ENCODE measurements at places on chromosomes 5 and 9.

DNA sequence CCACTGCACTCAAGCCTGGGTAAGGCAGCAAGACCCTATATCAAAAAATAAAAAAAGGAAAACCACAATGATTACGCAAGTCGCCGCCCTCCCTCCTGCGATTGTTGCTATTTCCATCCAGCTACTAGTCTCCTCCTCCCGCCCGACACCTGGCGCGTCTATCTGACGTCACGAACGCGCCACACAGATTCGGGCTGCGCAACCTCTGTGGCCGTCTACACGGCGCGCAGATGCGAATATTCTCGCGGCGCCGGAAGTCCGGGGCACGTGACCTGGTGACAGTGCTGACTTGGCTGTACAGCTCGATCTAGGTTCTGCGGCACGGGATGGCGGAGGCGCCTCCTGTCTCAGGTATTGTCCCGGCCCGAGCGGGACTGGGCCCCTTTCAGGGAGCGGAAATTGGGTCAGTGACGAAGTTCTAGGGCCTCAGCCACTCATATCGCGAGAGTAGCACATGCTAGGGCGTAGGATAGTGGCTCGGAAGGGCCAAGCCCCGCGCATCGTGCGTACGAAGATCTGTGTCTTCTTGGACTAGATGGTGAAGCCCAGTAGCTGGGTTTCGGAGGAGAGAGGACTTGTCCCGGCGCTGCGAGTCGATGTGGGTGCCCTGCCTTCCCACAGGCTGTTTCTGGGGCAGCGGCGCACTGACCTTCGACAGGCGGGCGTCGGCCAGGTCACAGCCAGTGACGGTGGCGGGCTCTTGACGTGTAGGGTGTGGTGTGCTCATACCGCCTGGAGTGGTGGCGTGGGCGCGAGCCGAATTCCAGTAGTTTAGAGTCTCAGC lies at the start of gene NFX1:
Gene NFX1, plus strand, starts transcription at position 270 of the 784 bp plus-strand sequence. Its CDS starts 57 bp downstream, at position 327.
- peak; percentile 99 for DNase-seq

GRCh38 chr5:171975877-171976667 lies 30.4 kb downstream of the FBXW11 start:
- DNase-seq = no peak

- no peak for DNase-seq
Observed at GRCh38 chr5:144167998-144168397, 2.5 kb downstream of the YIPF5 start.

- DNase-seq = no peak
Observed at GRCh38 chr9:22158271-22158670, 149.2 kb upstream of the CDKN2B start.

DNA sequence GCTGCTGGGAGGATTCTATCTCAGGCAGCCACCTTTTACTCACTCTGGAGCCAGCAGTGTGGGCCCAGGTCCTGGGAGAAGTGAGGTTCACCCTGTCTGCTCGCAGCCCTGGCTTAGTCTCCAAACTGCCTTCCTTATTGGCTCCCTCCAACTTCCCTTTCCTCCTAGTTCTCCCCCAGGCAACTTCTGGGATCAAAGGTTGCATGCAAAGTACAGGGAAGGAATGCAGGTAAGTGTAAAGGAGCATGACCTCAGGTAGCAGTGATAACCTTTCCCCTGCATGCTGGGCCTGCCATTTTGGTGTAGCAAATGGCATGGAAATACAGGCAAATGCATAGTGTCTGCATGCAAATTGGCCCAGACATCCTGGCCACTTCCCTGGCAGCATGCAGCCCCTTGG lies 53.8 kb upstream of the ARAP3 start:
- DNase-seq = no peak

GRCh38 chr5:72505539-72506157 lies 1.6 kb downstream of the ZNF366 start:
- no peak for DNase-seq

DNA sequence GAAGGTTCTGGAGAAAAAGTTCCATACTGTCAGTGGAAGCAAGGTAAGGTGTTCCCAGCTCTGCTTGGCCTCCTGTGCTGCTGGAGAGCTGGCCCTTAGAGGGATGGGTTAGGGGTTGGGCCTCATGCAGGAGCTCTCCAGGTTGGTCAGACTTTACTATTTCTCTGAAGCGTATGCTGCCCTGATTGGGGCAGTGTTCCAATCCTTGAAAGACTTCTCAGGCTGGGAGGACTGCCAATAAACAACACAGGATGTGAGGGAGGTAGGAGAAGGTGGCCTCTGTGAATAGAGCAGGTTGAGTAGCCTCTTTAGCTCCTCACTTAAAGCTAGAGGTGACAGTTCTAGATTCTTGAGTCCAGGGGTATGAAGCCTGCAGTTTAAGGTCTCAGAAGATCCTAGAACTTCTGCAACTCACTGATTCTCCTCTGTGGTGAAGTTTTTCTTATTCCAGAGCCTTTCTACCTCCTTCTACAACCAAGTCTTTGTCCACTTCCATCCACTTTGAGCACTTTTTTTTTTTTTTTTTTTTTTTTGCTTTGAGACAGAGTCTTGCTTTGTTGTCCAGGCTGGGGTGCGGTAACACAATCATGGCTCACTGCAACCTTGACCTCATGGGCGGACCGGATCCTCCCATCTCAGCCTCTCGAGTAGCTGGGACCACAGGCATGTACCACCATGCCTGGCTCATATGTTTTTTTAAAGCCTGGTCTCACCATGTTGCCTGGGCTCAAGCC lies 3.0 kb downstream of the HNRNPAB start:
- DNase-seq = peak; percentile 60

DNA sequence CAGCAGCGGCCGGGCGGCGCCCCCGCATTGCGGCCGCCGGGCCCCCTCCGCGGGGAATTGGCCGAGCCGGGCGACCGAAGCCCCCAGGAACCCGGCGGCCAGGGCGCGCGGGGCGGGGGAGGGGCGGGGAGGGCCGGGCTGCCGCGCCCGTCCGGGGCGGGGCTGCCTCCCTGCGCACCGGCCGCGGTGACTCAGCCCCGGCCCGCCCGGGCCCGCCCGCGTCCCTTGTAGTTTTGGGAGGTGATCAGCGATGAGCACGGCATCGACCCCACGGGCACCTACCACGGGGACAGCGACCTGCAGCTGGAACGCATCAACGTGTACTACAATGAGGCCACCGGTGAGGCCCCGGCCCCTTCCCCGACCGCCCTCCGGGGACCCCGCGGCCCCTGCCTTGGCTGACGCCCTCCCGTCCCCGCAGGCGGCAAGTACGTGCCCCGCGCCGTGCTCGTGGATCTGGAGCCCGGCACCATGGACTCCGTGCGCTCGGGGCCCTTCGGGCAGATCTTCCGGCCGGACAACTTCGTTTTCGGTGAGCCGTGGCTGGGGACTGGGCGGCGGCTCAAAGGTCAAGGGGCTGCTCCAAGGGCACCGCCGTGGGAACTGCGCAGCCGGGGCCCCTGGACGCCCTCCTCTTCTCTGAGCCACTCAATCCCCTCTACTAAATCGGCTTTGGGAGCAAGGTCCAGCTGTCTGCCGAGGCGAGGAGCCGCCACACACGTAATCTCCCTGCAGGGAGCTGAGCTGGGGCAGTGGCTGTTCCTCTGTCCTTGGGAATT lies 592 bp downstream of the TUBB4B start:
- DNase-seq = peak; percentile 37

GRCh38 chr5:58066557-58066956 lies 393.3 kb downstream of the PLK2 start:
- no peak for DNase-seq

- DNase-seq = no peak
Observed at GRCh38 chr5:111398013-111398412, 114.3 kb downstream of the STARD4 start.

DNA sequence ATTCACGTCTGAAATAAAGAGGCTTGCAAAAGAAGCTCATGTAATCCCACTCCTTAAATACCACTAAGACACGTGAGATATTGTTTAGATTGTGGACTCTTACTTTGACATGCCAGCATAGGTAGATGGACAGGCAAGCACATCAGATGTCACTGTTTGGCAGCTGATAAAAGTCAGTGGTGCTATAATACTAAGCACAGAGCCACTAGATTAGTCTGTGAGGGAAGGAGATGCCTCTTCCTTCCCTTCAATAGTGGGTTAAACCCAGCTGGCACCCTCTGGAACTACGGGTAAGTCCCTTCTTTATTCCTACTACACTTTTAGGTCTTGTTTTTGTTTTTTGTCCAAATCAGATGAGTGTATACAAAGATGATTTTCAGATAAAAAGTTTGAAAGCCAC lies at the start of gene MYOT:
Gene MYOT, plus strand, starts transcription at position 197 of the 400 bp plus-strand sequence. CDS start 2,792 bp downstream, outside the sequence.
- DNase-seq = no peak

GRCh38 chr5:89147031-89147430 lies 264.0 kb upstream of the MEF2C start:
- DNase-seq = peak; percentile 20

DNA sequence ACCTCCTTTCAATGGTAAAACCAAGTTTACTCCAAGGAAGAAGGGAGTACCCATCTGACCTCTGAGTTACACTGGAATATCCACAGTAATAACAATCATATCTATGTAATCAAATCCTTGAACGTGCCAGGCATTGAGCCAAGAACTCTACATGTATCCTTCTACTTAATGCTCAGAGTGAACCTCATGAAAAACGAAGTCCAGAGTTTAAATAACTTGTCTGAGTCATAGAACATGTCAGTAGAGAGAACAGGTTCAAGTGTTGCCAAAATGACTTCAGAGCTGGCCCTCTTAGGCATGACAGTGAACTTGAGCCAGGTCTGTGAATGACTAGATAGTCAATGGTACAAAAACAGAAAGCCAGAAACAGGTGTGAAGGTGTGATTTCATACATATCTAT lies 164.1 kb upstream of the ZNF618 start:
- peak; percentile 77 for DNase-seq

DNA sequence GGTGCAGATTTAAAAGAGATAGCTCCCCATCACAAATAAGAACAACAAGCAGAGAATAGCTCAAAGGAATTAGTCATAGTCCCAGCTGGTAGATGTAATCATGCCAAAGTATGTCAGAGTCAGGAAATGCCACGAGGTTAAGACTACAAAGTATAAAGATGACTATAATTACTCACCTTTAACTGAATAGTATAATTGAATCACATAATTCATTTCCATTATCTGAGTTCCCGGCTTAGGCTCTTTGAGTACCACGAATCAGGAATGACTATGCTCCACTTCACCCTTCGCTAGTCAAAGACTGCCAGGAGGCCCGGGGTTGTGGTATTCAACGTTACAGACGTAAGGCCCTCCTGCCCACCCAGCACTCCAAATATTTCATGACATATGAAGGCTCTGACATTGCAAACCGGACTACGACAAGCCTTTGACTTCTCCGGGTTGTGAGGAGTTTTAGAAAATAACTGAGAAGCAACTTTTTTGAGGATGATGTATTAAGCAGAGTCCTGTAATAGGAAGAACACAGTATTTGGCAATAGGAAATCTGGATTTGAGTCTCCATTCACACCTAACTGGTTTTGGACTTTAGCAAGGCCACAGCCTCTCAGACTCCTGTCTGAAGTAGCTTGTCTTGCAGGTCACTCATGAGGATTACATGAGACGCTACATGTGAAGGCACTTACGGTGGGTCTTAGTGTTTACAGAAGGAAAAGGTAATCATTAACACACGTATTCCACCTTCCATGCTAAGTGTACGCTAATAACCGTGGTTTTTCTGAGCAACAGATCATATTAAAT lies 64.6 kb downstream of the ENC1 start:
- DNase-seq = peak; percentile 76

DNA sequence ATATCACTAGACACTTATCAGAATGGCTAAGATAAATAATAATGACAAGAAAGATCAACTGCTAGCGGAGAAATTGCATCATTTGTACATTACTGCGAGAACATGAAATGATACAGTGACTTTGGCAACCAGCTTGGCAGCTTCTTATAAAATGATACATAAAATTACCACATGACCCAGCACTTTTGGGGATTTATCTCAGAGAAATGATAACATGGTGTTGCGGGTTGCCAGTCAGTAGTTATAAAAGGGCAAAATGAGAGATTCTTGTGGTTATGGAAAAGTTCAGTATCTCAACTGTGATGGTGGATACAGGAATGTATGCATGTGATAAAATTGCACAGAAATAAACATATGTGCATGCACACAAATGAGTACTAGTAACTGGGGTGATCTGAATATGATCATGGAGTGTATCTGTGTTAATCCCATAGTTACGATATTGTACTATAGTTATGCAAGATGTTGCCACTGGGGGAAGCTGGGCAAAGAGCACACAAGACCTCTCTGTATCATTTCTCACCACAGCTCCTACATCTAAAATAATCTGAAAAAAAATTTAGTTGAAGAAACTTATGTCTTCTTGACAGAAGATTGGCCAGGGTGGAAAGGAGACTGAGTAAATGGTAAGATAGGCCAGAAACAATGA lies 128.9 kb downstream of the NXNL2 start:
- DNase-seq = peak; percentile 87

DNA sequence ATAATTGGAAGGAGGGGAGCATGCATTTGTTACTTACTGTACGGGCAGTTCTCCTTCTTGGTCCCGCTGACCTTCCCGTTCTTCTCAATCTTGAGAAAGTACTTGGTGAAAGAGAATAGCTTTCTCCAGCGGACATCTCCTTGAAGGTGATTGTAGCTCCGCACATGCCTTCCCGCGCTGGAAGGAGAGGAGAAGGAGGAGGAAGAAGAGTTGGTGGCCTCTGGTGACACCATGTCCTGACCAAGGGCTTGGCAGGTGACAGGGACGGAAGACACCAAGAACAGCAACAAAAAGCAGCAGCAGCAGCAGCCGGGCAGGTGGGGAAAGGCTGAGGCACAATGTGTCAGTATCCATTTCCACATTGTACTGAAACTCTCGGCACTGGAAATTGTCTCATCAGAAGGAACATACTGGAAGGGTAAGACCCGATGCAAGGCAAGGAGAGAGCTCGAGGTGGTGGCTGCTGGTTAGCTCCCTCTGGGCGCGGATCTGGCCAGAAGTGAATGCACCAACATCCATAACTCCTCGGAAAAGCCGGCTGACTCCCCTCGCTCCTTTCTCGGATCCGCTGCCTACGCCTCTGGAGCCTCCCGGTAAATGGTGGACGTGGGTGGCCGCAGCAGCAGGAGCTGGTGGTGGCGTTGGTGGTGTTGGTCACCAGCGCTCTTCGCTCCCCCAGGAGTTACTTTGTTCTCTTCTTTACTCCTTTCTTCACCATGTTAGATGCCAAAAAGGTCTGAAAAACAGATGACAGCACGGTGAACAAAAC lies 715 bp downstream of the FGF10 start:
- peak; percentile 3 for DNase-seq

DNA sequence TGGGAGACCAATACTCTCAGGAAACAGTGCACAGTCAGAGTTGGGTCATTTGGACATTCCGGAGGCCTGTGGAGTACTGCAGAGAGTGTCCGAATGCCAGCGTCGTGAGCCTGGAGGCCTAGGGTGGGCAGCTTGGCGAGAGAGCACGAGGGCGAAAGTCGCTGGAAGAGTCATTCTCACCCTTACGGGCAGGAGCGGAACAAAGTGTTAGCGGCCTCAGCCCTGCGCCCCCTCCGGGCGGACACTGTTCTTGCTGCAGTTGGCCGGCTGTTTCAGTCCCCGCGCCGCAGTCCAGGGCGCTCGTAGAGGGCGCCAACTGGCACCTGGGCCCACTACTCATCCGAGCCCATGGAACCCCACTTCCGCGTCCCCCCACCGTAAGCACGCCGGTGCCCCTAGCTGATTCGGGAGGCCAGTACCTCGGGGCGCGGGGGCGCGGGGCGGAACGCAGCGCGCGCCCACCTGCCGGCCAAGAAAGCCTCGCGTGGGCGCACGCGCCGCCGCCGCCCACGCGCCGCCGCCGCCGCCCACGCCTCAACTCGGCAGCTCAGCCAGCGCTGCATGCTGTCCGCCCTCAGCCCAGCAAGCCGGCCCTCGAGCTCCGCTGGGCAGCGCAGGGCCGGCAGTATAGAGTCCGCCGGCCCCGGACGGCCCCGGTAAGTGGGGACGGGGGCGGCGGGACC lies 99.7 kb upstream of the CCL21 start:
- peak; percentile 6 for DNase-seq

GRCh38 chr9:121447321-121447834 lies 52.3 kb downstream of the GGTA1 start:
- peak; percentile 70 for DNase-seq

GRCh38 chr5:53426512-53426830 lies 54.0 kb upstream of the FST start:
- no peak for DNase-seq

Measured in fibroblast of the aortic adventitia (primary cell).